ENCODE measurements at places on chromosomes 7 and 10. TPM values are rescaled to one million over a fixed set of nuclear protein-coding genes. Genes with fewer than 3 reads are reported as not detected.

The NUTM2E gene
- total RNA-seq, result 2.5 TPM

The AEBP1 gene
- total RNA-seq, result 20.1 TPM

The GPNMB gene
- 12.1 TPM for total RNA-seq

The C1QL3 gene
- total RNA-seq, result not detected

The MBL2 gene
- not detected for total RNA-seq

The CYP3A7 gene
- total RNA-seq, result not detected

The FANK1 gene
- 1.4 TPM for total RNA-seq

- H3K36me3 ChIP-seq, result no peaks in the 10 kb centered on the region
- no peaks in the 10 kb centered on the region for H3K4me1 ChIP-seq
- no peak for DNase-seq
- no peak overlapping the region for H3K27ac ChIP-seq
These were observed 135.2 kb downstream of the DIP2C start for GRCh38 chr10:554182-554848.

- H3K36me3 ChIP-seq, result no peaks in the 10 kb centered on the region
- H3K27me3 ChIP-seq, result no peaks in the 10 kb centered on the region
- no peak overlapping the region for H3K27ac ChIP-seq
- no peaks in the 10 kb centered on the region for H3K4me1 ChIP-seq
- H3K4me3 ChIP-seq, result no peak overlapping the region
These were observed 375.8 kb downstream of the REEP3 start for GRCh38 chr10:63896992-63897391.

DNA sequence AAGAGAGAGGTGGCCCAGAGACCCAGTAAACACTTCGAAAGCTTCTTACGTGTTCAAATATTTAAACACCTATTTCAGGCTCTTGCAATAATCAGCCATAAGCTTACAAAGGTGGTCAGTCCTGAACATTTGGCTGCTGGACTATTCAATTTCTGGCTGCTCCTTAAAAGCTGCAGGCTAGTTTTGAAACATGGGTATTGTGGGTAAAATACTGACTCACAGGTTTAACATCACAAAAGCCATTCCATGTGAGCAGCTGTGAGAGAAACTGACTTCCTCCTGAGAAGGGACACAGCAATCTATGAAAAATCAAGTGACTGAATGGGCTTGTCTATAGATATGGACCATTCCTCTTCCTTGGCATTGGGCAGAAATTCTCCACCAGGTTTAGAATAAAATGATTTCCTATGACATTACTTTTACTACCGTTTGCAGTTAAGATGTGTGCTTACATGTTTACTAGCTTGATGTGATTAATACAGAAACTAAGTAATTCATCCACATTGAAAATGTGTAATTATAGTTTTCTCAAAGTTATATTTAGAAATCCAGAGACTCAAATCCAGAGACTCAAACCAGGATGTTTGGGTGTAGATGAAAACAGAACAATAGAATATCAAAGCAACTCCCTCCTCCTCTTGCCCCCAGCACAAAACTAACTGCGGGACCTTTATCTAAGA, 252.3 kb downstream of the GATA3 start:
- no peaks in the 10 kb centered on the region for H3K36me3 ChIP-seq
- H3K4me1 ChIP-seq, result no peaks in the 10 kb centered on the region
- H3K27ac ChIP-seq, result no peak overlapping the region
- no peak overlapping the region for H3K4me3 ChIP-seq
- no peaks in the 10 kb centered on the region for H3K27me3 ChIP-seq

GRCh38 chr10:119465085-119465484, 77.4 kb downstream of the RGS10 start:
- no peaks in the 10 kb centered on the region for H3K27me3 ChIP-seq
- no peak overlapping the region for H3K27ac ChIP-seq
- no peaks in the 10 kb centered on the region for H3K4me1 ChIP-seq
- no peak for DNase-seq

DNA sequence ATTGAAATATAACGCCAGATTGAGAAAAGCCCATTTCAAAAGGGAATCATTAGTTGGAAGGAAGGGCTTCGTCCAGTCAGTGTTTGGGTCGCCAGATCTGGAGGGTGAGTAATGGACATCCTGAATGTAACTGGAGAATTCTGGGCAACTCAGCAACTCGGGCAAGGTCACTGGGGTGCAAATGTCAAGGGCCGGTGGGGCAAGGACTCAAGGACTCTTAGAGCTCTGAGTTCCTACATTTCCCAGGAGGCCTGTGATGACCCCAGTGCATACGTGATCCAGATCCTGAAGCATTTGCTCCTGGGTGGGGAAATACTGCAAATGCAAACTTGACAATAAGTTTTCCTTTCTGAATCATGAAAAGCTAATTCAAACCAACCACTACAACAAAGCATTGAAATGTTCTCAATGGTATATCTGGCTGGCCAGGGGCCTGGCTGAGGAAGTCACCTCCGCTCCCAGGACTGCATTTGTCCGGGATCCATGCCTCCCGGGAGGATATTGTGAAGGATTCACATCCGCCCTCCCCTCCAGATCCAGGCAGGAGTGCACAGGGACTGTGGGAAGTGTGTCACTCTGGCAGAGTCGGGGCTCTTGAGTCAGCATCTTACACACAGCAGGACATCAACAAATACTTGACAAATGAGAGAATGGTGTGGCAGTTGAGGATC, 164.0 kb downstream of the FANK1 start:
- no peaks in the 10 kb centered on the region for H3K4me1 ChIP-seq
- H3K27ac ChIP-seq, result no peak overlapping the region
- no peak for DNase-seq

DNA sequence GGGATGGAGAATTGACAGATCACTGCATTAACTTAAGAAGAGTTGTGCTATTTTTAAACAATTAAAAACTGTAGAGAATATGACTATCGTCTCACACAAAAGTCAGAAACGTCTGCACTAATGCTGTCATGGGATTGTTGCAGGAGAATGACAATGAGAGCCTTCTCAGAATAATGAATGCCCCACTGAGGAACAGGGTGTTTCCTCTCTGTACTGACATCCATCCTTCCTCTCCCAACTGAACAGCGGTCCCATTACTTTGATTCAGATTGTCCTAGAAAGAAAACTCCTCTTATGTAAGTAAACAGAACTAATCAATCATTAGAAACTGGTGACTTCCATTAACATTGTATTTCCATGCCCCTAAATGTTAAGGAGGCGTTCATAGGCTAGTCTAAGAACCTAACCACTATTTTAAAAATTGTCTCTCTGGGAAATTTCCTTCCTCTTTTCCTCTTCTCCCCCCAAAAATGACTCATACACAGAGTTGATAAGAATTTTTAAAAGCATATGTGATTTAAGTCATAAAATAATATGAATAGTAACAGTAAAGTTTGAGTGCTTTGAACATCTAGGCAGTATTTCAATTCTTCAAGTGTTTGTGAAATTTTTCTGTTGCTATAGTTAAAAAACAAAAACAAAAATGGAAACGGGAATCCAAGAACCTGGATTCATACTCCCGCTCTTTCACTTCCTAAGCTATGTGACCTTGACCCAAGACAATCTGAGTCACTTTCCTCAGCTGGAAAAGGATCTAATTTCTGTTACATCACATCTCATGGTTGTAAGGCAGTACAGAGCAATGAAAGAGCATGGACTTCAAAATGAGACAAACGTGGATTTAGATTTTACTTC, 12.7 kb upstream of the MACC1 start:
- no peak overlapping the region for H3K4me3 ChIP-seq
- no peak overlapping the region for H3K27ac ChIP-seq
- no peak for DNase-seq
- H3K36me3 ChIP-seq, result no peaks in the 10 kb centered on the region

DNA sequence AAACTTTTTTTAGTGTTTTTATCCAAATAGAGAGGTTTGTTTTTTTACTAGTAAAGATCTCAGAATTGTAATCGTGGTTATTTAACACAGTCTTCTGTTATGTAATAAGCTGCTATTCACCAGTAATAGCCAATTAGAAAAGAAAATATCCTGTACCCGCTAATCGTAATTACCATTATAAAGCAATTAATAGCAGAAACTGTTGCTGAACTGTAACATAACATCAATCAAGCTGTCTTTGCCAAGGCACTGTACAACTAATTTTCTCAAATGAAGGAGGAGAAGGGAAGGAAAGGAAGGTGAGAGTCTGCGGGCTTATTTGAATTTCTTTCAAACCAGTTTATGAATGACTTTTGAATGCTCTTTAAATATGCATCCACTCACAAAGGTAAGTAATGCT, 9.3 kb downstream of the ZNF277 start:
- no peak for DNase-seq
- H3K27ac ChIP-seq, result no peak overlapping the region
- no peaks in the 10 kb centered on the region for H3K4me1 ChIP-seq
- no peaks in the 10 kb centered on the region for H3K27me3 ChIP-seq
- no peak overlapping the region for H3K4me3 ChIP-seq

DNA sequence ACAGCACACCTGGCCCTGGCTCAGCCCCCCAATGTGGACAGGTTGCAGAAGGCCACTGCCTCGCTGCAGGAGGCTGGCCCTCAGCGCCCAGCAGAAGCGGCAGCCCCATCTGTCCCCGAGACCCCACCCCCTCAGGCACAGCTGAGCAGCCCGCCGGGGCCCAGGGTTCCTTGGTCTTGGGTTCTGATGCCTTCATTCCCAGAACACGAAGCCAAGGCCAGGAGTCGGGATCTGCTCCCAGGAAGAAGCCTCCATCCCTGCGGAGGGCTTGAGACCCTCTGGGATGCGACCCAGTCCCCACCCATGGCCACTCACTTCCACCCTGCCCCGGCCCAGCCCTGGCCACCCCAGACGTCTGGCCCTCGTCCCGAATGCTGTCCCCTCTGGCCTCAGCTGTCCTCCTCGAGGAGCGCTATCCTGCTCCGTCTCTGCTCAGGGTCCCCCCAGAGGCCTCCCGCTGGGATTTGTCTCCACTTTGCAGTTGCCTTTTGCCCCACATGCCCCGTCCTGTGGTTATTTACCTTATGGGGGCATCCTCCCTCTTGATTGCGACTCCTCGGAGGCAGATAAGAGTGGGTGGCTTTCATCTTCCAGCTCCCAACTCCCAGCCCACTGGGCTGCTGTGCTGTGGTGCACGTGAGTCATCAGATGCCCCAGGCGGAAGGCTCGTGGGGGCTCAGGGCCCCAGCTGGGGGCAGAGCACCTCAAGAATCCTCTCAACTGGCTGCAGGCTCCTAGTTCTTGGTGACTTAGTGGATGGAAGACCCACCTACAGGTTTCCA, 97.5 kb downstream of the MKI67 start:
- no peaks in the 10 kb centered on the region for H3K27me3 ChIP-seq
- no peak overlapping the region for H3K4me3 ChIP-seq
- H3K4me1 ChIP-seq, result no peaks in the 10 kb centered on the region
- H3K27ac ChIP-seq, result no peak overlapping the region
- H3K36me3 ChIP-seq, result no peaks in the 10 kb centered on the region
- no peak for DNase-seq

DNA sequence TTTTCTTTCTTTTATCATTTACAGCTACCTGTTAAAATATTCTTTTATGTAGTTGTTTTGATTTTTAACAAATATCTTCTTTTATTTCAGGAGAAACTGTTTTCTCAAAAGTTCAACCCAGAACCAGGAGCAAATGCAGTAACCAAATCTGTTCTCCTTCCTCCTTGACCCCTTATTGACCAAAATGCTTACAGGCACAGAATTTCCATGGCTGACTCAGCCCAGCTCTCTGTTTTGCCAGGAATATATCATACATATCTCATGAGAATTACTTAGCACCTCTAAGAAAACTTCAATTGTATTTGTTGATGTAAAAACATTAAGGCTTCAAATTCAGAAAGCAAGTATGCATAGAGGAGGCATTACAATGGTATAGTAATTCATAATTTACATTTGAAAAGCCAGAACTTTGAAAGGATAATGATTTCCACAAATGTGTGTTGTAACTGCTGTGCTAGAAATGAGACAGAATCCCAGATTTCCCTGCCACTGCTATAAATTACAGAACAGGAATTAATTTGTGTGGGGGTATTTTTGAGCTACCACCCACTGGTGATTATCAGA, 2.2 kb downstream of the GSAP start:
- H3K27me3 ChIP-seq, result no peaks in the 10 kb centered on the region
- H3K27ac ChIP-seq, result peak overlapping the region; percentile 95
- no peaks in the 10 kb centered on the region for H3K4me1 ChIP-seq
- H3K36me3 ChIP-seq, result no peaks in the 10 kb centered on the region

- no peak for DNase-seq
- H3K27me3 ChIP-seq, result no peaks in the 10 kb centered on the region
- no peaks in the 10 kb centered on the region for H3K36me3 ChIP-seq
These were observed 302.6 kb upstream of the SEMA3D start for GRCh38 chr7:85489498-85489897.

DNA sequence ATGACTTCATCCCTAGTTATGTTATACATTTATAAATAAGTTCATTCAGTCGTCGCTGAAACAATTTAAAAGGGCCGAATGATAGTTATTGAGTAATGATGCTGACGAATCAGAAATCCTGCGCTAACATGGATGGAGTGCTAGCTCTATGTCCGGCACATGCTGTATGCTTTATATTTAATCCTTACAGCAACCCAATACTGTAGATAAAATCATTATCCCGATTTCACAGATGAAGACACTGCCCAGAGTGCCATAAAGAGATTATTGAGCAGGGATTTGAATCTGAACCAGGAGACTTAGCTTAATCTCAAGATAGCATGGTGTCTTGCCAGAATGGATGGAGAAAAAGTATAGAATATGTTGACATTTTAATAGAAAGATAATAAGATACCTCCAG, 1.1 kb upstream of the ICA1 start:
- H3K36me3 ChIP-seq, result no peaks in the 10 kb centered on the region
- no peaks in the 10 kb centered on the region for H3K27me3 ChIP-seq
- no peak for DNase-seq
- peak overlapping the region; percentile 99 for H3K4me3 ChIP-seq

DNA sequence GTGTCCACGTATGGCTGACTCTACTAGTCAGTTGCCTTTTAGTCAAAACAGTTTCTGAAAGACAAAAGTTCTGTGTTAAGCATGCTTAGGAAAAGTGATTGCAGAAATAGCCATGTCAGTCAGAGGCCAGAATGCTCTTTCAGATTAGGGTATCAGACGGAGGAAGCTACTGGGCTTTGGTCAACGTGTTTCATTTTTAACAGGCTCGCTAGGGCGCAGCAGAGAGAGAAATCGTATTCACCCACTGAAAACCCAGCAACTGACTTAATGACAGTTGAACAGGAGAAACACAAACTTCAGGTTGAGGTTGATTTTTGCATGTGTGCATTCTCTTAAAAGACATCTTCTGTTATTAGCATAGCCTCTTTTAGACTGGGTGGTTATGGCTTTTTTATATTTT, 322.6 kb upstream of the KIAA1217 start:
- no peaks in the 10 kb centered on the region for H3K27me3 ChIP-seq
- H3K4me1 ChIP-seq, result no peaks in the 10 kb centered on the region
- DNase-seq, result no peak
- H3K36me3 ChIP-seq, result no peaks in the 10 kb centered on the region

- H3K36me3 ChIP-seq, result no peaks in the 10 kb centered on the region
- H3K4me1 ChIP-seq, result no peaks in the 10 kb centered on the region
- no peak overlapping the region for H3K4me3 ChIP-seq
- DNase-seq, result no peak
- no peaks in the 10 kb centered on the region for H3K27me3 ChIP-seq
These were observed 12.9 kb upstream of the VIM start for GRCh38 chr10:17214971-17215781.

GRCh38 chr7:112056409-112056808, 149.8 kb downstream of the DOCK4 start:
- H3K4me3 ChIP-seq, result no peak overlapping the region
- DNase-seq, result no peak
